BJ (cell line): ENCODE measurements at places on chromosomes 13 and 19.

DNA sequence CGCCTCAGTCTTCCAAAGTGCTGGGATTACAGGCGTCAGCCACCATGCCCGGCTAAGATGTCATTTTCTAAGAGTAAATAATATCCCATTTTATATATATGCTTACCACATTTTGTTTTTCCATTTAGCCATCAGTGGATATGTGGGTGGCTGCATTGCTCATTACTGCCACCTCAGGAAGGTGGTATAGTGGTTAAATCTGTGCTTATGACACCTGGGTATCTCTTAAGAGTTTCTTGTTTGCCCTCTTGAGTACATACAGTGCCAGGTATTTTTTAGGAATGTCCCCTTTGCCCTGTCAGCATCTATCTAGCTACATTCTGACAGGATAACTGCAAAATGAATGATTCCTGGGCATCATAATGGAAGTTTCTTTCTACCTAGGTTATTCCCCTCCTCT is 14.6 kb downstream of the ZNF69 start:
- DNase-seq = no peak

DNA sequence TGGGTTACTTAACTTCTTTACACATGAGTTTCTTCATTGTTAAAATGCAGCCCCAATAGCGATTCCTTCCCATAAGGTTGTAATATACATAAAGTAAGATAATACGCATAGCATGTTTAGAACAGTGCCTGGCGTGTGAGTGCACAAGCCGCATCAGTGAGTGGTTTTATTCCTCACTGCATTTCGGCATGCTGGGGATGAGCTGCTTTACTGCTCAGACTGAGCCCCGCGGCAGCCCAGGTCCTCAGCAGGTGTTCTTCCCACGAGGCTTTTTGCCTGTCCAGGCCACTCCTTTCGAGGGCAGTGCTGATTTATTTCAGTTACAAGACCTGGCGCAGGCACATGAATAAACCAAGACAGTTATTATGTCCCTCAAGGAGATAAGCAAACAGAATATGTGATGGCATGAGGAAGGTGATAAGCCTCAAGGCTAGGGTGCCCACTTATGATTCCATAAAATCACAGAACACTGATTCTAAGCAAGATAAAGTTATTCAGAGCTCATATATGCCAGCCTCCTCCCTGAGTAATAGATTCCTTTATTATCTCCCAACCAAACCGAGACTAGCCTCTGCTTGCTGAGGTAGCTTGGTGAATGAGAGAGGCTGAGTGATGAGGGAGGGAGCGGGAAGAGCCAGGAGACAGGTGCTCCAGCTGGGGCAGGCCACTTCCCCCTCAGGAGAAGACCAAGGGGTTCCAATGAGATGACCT is 505.5 kb downstream of the DIAPH3 start:
- DNase-seq = no peak

DNA sequence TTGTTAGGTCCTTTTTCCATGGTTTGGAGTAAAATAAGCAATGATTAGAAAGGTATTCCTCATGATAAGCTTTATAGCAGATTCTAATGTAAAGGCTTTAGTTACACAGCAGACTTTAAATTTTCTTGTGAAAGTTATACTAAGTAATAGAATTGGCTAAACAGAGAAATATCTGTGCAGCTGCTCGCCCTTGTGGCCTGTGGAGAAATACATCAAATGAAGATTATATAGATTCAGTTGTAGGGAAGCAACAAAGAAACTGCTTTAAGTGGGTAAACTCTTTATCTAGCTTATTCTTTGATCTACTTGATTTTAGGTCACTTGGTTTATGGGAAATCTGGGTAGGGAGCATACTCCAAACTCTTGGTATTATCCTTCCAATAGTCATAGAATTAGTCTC is 1269.7 kb upstream of the SPRY2 start:
- DNase-seq = no peak

DNA sequence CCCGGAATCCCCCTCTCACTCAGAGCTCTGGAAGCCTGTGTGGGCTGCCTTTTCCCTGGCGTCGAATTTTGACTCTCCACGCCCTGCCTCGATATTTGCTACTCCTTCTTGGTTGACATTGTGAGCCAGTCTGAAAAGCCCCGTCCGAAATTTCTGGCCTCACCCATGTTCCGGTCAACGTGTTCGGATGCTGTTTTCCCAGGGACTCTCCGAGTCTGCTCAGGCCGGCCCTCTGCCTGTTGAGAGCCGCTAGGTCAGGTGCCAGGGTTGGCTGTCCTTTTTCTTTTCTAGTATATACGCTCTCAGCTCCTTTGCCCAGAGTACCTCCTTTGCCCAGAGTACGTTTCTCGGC is 6.8 kb upstream of the DGKH start:
- no peak for DNase-seq

DNA sequence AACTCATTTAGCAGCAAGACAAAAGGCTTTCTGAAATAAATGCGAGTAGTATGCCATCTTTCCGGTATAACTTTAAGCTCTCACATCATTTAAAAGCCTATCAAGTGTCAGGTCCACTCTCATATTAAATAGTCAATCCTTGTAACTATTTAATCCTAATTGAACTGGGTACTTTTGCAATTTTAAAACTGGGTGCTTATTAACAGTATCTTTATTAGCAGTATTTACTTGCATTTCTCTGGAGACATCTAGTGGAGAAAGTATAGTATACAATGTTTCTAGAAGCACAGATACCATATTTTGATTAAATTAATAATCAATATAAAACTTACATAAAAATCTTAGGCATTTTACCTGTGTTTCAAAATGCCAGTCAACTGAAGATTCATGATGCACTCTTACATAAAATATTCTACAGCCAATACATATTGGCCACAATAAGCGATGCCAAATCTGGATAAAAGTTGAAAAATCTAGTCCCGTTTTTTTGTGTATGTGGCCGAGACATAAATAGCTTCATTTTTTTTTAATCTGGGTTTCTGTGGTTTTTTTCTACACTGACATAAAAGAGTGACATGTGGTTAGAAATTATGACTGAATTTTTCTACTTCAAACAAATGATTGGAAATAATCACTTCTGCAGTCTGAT is 4.3 kb upstream of the POSTN start:
- no peak for DNase-seq

DNA sequence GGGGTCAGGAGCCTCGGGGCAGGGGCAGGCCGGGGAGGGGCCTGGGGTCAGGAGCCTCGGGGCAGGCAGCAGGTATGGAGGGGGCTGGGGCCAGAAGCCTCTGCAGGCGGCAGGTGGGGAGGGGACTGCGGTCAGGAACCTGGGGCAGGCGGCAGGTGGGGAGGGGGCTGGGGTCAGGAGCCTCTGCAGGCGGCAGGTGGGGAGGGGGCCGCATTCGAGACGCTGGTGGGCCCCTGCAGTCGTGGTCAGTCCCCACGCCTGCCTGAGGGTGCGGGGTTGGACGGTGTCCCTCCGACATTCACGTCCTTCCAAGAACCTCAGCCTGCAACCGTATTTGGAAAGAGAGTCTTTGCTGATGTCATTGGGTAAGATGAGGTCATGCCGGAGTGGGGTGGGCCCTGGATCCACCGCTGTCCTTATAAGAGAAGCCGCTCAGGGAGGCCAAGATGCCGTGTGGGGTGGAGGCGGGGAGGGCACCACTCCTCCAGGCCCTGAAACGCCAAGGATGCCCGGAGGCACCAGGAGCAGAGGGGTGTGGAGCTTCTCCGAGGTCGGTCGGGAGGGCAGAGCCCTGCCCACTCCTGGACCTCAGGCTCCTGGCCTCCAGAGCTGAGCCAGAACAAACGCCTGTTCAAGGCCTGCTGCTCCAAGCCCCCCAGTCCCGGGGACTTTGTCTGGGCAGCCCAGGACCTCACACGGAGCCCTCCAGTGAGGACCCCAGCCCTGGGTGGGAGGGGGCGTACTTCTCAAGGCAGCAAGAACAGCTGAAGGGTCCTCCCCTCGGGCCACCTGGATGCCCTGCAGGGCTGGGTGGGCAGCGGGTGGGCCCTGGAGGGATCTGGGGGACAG is 30.1 kb downstream of the PIP5K1C start:
- peak; percentile 70 for DNase-seq

GRCh38 chr13:110312339-110313031 is 5.4 kb downstream of the COL4A2 start:
- peak; percentile 67 for DNase-seq

DNA sequence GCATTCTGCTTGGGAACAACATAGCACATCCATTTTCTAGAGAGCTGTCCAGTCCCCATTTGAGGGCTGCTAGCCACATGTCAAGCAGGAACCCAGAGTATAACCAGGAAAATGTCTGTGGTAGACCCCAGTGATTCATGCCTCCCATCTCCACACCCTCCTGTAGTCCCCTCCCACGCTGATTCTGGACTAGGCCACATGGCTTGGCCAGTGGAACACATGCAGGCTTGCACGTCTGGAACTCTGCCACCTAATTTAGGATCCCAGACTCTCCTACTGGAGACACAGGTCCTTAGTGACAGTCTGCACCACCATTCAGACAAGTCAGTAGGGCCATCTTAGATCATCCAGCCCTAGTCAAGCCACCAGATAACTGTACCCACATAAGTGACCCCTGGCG is 149.8 kb downstream of the ZIC5 start:
- DNase-seq = no peak

DNA sequence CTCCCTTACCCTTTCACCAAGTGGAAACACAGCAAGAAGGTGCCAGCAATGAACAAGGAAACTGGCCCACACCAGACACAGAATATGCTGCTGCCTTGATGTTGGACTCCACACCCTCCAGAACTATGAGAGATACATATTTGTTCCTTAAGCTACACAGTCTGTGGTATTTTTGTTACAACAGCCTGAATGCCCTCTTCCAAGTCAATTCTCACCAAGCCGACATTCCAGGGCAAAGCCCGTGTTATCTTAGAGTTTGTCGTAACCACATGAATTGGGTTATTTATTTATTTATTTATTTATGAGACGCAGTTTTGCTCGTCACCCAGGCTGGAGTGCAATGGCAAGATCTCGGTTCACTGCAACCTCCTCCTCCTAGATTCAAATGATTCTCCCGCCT is 14.9 kb downstream of the FGF21 start:
- DNase-seq = no peak

DNA sequence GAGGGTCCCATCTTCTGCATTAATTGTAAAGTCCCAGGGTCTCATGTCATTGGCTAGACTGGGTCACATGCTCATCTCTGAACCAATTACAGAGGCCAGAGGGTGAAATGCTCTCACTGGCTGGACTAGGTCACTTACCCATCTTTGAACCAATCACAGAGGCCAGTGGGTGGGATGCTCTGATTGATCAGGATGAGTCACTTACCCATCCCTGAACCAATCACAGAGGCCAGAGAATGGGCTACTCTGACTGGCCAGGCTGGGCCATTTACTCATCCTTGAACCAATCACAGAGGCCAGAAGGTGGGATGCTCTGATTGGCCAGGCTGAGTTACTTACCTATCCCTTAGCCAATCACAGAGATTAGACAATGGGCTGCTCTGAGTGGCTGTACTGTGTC is 5.3 kb downstream of the MISP start:
- no peak for DNase-seq

GRCh38 chr19:47651691-47652090 is 42.8 kb downstream of the BICRA start:
- no peak for DNase-seq

- no peak for DNase-seq
Observed at GRCh38 chr19:11265785-11266236, 3.5 kb upstream of the DOCK6 start.

DNA sequence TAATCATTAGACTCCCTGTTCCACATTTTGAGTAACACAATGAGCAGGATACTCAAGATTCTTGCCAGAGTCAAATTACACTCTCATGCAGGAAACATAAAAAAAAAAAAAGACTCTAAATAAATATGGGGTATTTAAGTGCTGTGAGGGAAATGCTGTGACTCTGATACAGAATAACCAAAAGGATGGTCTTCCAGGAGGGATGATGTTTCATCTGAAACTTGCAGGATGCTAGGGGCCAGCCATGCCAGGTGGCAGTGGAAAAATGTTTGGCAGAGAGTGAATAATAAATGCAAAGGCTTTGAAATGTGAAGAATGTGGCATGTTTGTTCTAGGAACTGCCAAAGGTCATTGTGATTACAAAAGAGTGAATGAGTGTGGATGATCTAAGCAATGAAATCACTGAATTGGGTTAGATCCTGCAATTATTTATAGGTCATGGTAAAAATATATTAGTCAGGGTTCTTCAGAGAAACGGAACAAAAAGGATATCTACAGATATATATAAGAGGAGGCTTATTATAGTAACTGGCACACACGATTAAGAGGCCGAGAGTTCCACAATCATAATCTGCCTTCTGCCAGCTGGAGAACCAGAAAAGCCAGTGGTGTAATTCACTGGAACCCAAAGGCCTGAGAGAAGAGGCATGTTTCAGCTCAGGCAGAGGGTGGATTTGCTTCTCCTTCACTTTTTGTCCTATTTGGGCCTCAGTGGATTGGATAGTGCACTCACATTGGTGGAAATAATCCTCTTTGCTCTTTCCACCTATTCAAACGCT is 1832.8 kb upstream of the MIR17HG start:
- DNase-seq = no peak

- no peak for DNase-seq
Observed at GRCh38 chr19:22422211-22422610, at the start of gene ZNF98. ZNF98 (minus strand) TSS chr19:22422346; CDS start chr19:22422224, 122 bp downstream.

GRCh38 chr19:48477698-48478338 is 8.6 kb downstream of the CYTH2 start:
- DNase-seq = no peak

GRCh38 chr19:3178973-3179738 is 587 bp downstream of the S1PR4 start:
- no peak for DNase-seq

DNA sequence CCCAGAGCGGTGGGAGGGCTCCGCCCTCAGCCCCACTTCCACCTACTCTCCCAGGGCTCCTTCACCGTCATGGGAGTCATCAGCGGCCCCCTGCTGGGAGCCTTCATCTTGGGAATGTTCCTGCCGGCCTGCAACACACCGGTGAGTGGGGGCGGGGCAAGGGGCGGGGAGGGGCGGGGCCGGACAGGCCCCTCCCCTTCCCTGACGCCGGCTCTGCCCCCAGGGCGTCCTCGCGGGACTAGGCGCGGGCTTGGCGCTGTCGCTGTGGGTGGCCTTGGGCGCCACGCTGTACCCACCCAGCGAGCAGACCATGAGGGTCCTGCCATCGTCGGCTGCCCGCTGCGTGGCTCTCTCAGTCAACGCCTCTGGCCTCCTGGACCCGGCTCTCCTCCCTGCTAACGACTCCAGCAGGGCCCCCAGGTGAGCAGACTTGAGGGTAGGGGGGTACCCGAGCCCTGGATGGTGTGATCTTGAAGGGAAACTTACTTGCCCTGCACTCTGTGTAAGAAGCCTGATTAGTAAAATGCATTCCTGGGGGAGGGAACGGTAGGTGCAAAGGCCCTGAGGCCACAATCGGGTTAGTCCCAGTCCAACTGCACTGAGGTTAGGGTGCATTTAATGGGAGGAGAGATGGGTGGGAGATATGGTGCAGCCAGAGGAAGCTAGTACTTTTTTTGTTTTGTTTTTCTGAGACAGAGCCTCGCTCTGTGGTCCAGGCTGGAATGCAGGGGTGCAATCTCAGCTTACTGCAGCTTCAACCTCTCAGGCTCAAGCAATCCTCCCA is 12.1 kb downstream of the SLC5A5 start:
- DNase-seq = no peak

GRCh38 chr13:50414640-50415039 is 399.4 kb downstream of the KCNRG start:
- no peak for DNase-seq
